Pancreas (tissue), 10 donors: ENCODE measurements at places on chromosomes 4 and X. TPM values are rescaled to one million over a fixed set of nuclear protein-coding genes. Genes with fewer than 3 reads are reported as not detected.

GRCh38 chr4:38523524-38524448 is 140.2 kb upstream of the KLF3 start:
- no peak overlapping the region for H3K4me3 ChIP-seq
- no peaks in the 10 kb centered on the region for H3K27me3 ChIP-seq
- no peaks in the 10 kb centered on the region for H3K36me3 ChIP-seq

- no peak overlapping the region for H3K27ac ChIP-seq
- no peak for DNase-seq
- H3K4me3 ChIP-seq, result no peak overlapping the region
- no peaks in the 10 kb centered on the region for H3K36me3 ChIP-seq
- H3K4me1 ChIP-seq, result peaks cover 8% of the 10 kb centered on the region
These were observed 10.3 kb upstream of the SEL1L3 start for GRCh38 chr4:25872851-25873631.

- no peak overlapping the region for H3K27ac ChIP-seq
- H3K36me3 ChIP-seq, result no peaks in the 10 kb centered on the region
- no peaks in the 10 kb centered on the region for H3K27me3 ChIP-seq
- H3K4me1 ChIP-seq, result no peaks in the 10 kb centered on the region
These were observed 280.5 kb upstream of the EDA2R start for GRCh38 chrX:66919280-66919832.

- no peaks in the 10 kb centered on the region for H3K27me3 ChIP-seq
- no peak overlapping the region for H3K27ac ChIP-seq
- H3K4me1 ChIP-seq, result no peaks in the 10 kb centered on the region
- DNase-seq, result no peak
These were observed 2044.5 kb upstream of the AGA start for GRCh38 chr4:179486570-179487335.

GRCh38 chrX:13123247-13123856 is 78.9 kb upstream of the FAM9C start:
- peaks cover 13% of the 10 kb centered on the region for H3K4me1 ChIP-seq
- peak overlapping the region; percentile 39 for H3K27ac ChIP-seq
- H3K36me3 ChIP-seq, result no peaks in the 10 kb centered on the region
- DNase-seq, result no peak

- no peak overlapping the region for H3K4me3 ChIP-seq
- H3K27me3 ChIP-seq, result no peaks in the 10 kb centered on the region
- no peak for DNase-seq
- no peaks in the 10 kb centered on the region for H3K4me1 ChIP-seq
These were observed 8.2 kb upstream of the YIPF6 start for GRCh38 chrX:68490644-68491043.

Gene RBM3
- 153 TPM for total RNA-seq

Gene ZNF711
- 2.0 TPM for total RNA-seq

Gene HMX1
- not detected for total RNA-seq
